Pancreas (tissue), 10 donors: ENCODE measurements at places on chromosomes 2 and 18. TPM values are rescaled to one million over a fixed set of nuclear protein-coding genes. Genes with fewer than 3 reads are reported as not detected.
A peak's percentile ranks its signal among the peaks of the same experiment; 100 is the strongest.

DNA sequence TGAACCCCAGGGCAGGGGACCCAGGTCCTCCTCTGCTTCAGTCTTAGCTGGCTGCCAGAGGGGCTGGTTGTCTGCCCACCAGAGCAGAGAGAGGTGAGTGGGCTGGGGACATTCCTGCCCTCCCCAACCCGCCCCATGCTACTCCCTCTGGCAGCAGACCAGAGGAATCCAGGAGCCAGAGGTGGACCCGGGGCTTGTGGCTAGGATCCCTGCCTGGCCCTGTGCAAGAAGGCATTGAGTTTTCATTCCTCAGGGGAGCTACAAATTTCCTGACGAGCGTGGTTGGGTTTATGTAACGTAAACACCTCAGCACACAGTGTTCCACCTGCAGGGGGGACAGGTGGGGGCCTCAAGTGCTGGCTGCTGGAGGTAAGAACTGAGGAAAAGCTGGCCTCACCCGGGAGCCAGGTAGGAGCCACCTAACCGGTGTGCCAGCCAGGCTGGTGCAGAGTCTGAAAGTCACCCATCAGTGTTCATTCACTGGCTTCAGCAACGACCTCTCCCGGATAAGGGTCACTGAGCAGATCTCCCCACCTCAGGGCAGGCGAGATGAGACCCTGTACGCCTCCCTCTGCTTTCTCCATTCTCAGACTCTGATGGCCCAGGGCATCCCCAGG is 246.8 kb downstream of the DYSF start:
- DNase-seq: no peak

DNA sequence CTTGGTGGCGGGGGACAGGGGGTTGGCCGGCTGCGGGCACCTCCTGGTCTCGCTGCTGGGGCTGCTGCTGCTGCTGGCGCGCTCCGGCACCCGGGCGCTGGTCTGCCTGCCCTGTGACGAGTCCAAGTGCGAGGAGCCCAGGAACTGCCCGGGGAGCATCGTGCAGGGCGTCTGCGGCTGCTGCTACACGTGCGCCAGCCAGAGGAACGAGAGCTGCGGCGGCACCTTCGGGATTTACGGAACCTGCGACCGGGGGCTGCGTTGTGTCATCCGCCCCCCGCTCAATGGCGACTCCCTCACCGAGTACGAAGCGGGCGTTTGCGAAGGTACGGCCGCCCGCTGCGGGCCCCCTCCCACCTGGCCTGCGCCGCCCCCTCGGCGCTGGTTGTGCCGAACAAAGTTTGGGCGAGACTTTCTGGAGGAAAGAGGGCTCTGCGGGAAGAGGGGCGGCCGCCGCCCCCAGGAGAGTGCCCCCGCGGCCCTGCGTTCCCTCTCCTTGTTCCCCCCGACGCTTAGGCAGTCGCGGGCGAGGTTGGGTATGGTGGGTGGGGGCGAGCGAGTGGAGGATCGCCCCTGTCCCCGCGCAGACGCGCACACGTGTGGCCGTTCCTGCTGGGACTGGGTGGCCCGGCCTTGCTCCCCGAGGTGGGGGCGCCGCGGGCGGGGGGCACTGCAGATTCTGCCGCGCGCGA is 866 bp downstream of the CRIM1 start:
- peak; percentile 23 for DNase-seq

DNA sequence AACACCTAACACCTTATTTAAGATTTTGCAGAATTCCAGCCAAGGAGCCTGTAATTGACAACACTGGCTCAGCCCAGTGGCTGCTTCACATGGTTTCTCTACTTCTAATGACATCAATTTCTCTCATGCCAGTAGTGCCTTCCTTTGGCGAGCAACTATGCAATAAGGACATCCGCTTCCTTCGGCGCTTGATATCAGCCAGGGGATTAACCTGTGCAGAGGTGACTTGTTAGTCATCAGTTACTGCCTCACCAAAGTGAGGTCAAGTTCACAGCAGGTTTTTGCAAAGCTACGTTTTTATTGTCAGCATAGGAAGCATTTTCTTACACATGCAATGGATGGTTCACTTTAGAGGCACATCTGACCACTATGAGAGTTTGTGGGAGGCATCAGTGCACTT is 24.0 kb upstream of the EDAR start:
- DNase-seq: no peak

DNA sequence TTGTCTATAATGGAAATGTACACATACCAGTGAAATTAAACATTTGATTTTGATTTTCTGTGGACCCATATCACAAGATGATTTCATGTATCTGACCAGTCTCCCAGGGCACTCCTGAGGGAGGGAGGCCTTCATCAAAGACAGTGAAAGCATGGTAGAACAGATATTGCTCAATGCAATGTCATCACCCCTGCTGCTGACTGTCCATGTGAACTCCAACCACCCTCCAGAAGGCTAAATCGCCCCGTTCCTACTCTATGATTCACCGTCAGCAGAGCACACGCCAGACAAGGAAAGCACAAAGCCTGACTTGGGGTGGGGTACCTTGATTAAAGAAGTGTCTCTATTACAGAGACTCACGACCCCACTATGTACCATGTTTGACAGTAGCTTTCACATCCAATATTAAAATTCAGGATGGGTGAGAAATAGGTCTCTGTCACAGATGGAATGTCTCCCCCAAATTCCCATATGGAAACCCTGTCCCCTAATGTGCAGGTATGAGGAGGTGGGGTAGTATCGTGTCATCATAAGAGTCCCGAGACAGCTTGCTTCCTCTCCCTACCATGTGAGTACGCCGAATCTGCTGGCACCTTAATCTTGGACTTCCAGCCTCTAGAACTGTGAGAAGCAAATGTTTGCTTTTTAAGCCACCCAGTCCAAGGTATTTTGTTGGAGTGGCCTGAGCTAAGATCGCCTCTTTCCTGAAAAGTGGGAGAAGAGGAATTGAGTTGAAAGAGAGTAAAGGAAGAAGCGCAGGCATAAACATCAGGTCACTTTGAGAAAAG is 42.4 kb downstream of the CYB5A start:
- DNase-seq: no peak

DNA sequence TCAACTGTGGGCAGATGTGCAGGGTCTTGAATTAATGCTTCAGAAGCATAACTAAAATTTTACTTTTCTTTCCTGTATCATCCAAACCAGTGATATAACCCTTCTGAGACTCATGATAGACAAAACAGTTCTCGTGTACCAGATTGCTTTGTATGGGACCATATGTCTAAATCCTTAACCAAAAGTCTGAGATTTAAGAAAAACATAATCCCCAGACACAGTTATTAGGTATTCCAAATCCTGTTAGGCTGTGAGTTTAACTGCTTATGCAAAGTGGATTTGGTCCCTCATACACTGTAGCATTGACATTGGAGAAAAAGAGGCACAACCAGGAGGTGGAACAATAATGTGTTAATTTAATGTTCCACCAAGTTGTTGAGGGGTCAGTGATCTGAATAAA is 235.0 kb downstream of the PMAIP1 start:
- DNase-seq: no peak

BCL11A gene
- 4.4 TPM for polyA plus RNA-seq

DNA sequence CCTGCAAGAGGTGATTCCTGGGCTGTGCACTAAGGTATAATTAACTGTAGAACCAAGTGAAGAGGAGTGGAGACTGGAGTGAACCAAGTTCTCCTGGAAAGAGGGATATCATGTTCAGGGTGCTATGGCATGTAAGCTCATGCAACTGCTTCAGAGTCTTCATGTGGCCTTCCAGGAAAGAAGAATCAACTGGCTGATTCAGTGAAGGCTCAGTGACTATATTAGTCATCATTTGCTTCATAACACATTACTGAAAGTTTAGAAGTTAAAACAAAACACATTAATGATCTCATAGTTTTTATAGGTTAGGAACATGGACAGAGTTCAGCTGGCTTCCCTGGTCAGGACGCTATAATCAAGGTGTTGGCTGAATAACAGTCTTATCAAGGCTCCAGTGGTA is 1200.8 kb upstream of the GYPC start:
- DNase-seq: no peak

- no peak for DNase-seq
Measured at GRCh38 chr18:42561521-42561920, 554.0 kb downstream of the RIT2 start.

DNA sequence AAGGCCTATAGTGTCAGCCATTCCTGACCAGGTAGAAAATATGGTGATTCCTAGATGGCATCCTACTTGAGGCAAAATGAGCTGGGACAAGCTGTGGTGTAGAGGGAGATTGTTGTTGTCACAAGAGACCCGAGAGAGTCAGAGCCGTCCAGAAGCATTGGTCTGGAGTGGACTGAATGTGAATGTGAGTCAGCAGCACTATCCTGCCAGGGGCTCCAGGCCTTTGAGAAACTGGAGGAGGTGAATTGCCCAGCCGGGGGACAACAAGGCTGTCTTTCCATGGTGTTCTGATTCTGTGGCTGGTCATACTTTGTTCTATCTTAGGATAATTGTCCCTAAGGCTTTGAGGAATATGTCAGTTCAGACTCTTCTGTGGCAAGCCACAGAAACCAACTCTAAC is 29.4 kb upstream of the EIF2AK3 start:
- DNase-seq: no peak

DNA sequence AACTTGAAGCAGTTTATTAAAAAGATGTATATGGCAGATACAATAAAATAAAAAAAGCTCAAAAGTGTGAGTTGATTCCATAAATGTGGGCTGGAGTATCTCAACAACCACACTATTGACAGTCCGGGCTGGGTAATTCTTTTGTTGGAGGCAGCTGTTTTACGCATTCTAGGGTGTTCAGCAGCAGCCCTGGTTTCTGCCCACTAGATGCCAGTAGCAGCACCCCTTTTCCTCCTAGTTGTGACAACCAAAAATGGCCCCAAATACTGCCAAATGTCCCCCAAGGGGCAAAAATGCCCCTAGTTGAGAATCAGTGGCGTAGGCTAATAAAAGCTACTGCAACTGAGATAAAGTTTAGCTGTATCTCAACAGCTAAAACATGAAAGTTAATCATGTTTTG is 44.8 kb downstream of the CHMP3 start:
- no peak for DNase-seq

GRCh38 chr2:65706411-65706810 is 274.0 kb upstream of the SPRED2 start:
- no peak for DNase-seq

GRCh38 chr2:10385501-10385900 is 62.6 kb downstream of the ODC1 start:
- DNase-seq: no peak

DNA sequence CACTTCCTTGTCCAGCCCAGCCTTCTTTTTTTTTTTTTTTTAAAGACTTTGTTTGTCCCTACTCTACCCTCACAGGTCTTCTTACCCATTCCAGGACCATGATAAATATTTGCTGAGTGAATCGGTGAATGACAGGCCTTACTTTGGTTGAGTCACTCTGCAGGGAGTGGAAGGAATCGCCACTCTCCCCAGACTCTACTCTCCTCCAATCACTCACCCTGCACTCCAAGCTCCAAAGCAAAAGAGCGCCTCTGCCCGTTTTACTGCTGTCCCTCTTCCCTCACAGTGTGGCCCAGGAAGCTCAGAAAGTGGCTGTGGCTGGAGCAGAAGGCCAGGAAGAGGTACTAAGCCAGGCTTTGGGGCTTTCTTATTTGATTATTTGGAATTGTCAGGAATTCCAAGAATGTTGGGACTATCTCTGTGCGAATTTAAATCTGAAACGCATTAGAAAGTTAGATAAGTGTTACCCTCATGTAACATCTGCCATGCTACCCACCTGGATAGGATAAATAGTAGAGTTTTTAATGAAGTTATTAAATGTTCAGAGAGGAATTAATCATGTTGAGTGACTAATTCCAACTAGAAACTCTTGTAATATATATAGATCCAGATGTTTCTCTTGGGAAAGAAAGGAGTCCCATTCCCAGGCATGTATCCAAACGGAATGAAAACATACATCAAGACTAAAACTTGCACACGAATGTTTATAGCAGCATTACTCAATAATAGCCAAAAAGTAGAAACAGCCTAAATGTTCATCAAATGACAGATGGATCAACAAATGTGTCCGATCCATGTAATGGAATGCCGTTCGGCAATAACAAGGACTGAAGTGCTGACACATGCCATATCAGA is 43.0 kb upstream of the CHMP1B start:
- no peak for DNase-seq
